ENCODE measurements at places on chromosomes 2 and 18.

- no peak for DNase-seq
Measured at GRCh38 chr2:235911633-235912233, 256.5 kb downstream of the GBX2 start.

GRCh38 chr18:45015788-45016128 is 335.1 kb downstream of the SETBP1 start:
- DNase-seq = no peak

DNA sequence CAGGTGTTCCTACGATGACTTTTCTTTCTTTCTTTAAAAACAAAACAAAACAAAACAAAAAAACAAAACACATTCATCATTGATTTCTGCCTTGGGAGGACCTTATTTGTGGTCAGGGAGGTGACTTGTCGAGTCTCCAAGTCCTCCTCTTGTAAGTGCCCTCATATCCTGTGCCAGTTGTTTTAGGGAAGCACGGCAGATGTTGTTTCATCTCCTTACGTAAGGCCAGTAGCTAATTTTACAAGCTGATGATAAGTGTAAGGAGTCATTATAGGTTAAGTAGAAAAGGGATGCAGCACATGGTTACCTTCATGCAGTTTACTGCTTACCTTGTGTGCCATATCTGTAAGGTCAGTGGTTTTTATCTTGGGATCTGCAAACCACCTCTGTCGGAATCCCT is 52.2 kb downstream of the MRPS9 start:
- no peak for DNase-seq

GRCh38 chr2:28273751-28274150 is 118.9 kb upstream of the FOSL2 start:
- no peak for DNase-seq

- no peak for DNase-seq
Measured at GRCh38 chr2:32235315-32235714, 29.4 kb downstream of the NLRC4 start.
